Hematopoietic multipotent progenitor cell treated with erythropoietin and hydrocortisone succinate and interleukin-3 and kit ligand, for 17 days (in vitro differentiated cells): ENCODE measurements at places on chromosomes 7 and 10.

GRCh38 chr10:15374156-15374555 lies 3.1 kb upstream of the FAM171A1 start:
- DNase-seq: no peak

DNA sequence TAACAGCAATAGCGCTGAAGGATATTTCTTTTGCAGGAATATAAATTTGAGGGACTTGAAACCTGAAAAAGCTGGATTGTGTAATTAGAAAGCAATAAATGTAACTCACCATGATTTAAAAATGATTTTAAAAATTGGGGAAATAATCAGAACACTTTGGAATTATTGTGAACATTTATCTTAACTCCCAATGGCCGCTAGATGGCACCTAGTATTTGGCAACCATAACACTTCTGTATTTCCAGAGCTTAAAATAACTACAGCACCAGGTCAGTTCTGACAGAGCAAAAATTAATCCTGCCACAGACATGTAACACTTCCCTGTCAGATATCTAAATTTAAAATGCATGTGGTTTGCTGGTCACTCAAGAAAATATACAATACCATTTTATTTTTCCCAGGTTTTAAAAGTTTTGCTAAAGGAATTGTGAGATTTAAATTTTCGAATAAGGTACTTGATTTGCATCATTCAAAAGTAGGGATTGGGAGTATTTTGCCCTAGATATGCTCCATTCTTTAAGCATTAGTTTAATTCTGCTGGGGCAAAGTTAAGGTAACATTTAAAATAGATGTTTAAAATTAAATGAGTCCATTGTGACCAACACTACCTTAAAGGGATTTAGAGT lies 144.5 kb downstream of the PPP1R3A start:
- no peak for DNase-seq

DNA sequence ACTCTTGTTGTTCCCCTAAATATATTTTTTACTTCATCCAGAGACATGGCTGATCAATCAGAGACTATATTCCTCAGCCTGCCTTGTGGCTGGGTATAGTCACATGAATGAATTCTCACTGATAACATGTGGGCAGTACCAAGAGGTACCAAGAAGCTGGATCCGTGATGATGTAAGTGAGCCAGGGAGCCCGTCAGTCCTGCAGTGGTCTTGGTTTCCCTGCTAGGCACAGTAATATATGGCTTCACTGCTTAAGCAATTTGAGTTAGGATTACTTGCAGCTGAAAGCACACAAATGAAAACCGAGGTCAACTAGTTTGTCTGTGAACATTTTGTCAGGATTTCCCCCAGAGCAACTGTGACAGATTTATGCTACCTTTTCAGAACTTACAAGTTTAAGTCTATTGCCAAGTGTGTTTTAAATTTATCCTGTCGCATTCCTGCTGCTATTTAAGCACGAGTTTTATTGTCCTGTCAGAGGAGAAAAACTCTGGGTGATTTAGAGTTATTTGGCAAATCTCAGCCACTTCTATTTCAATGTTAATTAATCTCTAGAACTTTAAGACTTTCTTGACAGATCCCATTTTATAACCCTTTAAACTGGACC lies 381.8 kb downstream of the PHF14 start:
- no peak for DNase-seq

GRCh38 chr10:79287973-79288723 lies 59.1 kb upstream of the PPIF start:
- DNase-seq: no peak

- DNase-seq: no peak
These were observed 65.7 kb upstream of the NOBOX start for GRCh38 chr7:144468990-144469732.

DNA sequence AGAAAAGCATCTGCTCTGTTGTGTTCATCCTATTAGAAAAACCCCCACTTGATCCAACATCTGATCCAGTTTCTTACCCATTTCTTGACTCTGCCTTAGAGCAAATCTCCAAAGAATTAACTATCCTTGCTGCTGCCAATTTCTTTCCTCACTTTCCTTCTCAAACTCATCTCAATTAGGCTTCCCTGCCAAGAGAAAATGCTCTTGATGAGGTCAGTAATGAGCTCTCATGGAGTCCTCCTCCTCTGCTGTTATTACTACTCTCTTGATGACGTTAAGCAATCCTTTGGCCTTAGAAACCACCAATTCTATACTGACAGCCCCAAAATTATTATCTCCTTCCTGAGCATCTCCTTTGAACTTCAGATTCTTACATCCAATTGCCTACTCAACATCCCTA lies 162.0 kb upstream of the FAM13C start:
- DNase-seq: no peak

- DNase-seq: no peak
These were observed 945 bp downstream of the TAS2R40 start for GRCh38 chr7:143222782-143223181.

- no peak for DNase-seq
These were observed 47.4 kb upstream of the SLC29A3 start for GRCh38 chr10:71271662-71272055.

DNA sequence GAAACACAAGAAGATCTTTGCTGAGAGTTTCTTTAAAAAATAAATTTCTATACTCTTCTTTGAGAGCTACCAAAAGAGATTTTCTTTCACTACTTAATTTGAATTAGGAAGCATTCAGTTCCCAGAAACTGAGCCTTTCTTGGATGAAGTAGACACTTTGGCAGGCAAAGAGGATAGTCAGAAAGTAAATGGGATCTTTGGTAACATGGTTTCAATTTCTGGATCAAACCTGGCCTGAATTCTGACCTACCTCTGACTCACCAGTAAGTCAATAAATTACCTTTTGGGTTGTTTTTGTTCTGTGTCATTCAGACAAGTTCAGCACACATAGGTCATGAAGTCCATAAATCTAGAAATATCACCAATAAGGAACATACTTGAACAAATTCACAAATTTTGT lies 26.8 kb upstream of the CABCOCO1 start:
- no peak for DNase-seq

GRCh38 chr7:157854066-157854891 lies 517.5 kb downstream of the DNAJB6 start:
- DNase-seq: no peak

DNA sequence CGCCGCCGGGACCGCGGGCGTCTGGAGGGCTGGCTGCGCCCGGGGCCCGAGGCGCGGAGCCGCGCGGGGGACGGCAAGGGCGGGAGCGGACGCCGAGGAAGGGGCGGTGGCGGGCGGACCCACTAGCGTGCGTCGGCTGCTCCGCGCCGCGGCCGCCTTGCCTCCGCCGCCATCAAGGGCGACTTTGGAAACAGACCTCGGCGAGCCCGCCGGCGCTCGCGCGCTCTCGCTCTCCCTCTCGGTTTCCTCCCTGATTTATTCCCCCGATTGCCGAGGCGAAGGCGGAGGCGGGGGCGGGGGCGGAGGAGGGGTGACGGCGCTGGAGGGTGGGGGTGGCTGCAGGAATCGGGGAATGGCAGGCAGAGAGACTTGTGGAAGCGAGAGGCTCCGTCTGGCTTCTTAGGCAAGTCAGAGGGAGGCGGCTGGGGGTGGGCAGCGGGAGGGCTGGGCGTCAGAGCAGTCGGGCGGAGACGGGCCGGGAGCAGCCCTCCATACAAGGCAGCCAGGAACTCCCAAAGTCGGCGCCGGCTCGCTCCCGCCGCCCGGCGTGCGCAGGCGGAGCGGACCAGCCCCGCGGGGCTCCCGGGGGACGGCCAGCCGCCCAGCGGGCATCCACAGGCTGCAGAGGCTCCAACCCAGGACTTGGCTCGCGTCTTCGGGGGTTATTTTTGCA lies at the start of gene CACNA2D1:
Gene CACNA2D1, minus strand, starts transcription at position 231 of the 673 bp plus-strand sequence.
- DNase-seq: no peak

GRCh38 chr7:99031496-99031895 lies 112.4 kb downstream of the SMURF1 start:
- DNase-seq: no peak

DNA sequence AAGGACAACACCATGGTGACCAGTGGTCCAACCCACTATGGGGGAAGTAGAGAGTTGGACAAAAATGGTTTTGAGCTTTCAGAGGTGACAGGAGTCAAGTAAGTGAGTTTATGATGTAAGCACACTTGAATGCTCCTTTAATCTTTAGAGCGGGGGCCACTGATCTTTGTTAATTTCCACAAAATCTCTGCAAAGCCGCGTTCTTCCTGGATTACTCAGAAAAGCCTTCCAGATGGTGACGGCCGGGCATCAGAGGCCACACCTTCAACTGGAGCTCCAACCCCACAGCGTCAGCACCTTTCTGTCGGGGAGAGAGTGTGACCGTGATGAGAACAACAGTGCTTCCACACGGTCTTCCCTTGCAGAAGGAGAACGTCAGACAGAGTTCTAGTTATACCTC lies 35.2 kb upstream of the KLF6 start:
- DNase-seq: no peak

- no peak for DNase-seq
These were observed 317.6 kb downstream of the GRID1 start for GRCh38 chr10:86048973-86049372.

GRCh38 chr7:130071701-130072622 lies 1.6 kb downstream of the KLHDC10 start:
- DNase-seq: peak; percentile 91

DNA sequence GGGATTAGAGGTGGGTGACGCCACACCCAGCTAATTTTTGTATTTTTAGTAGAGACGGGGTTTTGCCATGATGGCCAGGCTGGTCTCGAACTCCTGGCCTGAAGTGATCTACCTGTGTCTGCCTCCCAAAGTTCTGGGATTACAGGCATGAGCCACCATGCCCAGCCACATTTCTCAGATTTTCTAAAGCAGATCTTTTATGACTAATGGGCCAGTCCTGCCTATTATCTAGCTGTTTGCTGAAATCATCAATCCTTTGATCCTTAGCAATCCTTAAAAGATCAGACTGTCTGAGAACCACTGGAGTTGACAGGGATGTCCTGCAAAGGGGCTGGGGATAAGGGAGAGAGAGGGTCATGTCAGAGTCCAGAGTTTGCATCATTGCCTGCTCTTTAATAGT lies 21.2 kb upstream of the ABCA13 start:
- no peak for DNase-seq
